PC-3 (cell line): ENCODE measurements at places on chromosomes 4 and X. TPM values are rescaled to one million over a fixed set of nuclear protein-coding genes. Genes with fewer than 3 reads are reported as not detected.

Gene SPP1
- total RNA-seq = not detected in 2 replicates

DNA sequence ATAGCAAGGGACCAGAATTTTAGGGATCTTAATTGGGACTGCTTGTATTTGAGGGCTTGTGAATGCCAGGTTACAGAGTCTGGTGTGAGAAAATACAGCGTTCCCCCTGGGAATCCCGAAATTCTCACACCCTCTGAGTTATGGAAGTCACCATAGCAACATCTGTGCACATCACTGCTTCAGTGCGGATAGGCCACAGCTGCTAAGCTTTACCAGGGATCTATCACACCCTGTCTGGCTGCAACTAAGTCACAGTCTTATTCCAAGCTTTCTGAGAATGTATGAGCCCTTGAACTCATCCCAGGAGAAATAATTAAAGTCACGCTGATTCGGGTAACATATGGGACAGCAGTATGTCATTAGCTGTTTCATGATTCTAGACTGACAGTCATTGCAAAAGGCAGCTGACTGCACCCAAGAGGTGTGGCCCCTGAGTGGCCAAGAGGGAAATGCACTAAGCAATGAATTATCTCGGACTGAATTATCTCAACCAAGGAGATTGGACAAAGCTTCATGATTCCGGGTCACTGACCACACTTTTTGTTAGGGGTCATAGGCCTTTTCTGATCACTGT, 46.7 kb upstream of the BTC start:
- no peak for DNase-seq
- no peak overlapping the region for H3K4me3 ChIP-seq
- H3K27me3 ChIP-seq = no peaks in the 10 kb centered on the region
- no peak overlapping the region for H3K27ac ChIP-seq
- H3K36me3 ChIP-seq = no peaks in the 10 kb centered on the region
- peaks cover 10% of the 10 kb centered on the region for H3K4me1 ChIP-seq

- H3K4me3 ChIP-seq = no peak overlapping the region
- H3K27ac ChIP-seq = no peak overlapping the region
- no peaks in the 10 kb centered on the region for H3K4me1 ChIP-seq
- H3K27me3 ChIP-seq = no peaks in the 10 kb centered on the region
Observed at GRCh38 chr4:139501927-139502899, 48.3 kb downstream of the RAB33B start.

DNA sequence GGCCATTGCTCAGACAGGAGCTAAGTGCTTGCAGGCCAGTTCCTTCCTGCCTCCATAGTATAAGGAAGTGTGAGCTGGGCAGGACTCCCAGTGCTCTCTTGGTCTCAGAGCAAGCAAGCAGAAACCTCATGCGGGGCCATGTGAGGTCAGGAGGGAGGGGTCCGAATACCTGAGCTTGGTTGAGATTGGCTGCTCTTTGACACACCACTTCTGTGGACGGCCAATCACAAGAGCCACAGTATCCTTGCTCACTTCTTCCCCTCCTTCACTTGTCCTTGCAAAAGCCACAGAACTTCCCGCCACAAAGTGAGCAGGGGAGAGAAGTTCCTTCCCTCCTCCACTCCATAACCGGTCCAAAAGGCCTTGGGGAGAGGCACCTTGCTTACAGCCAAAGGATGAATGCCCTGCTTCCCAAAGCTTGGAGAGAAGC, 56.7 kb downstream of the PRPS1 start:
- H3K4me1 ChIP-seq = peaks cover 11% of the 10 kb centered on the region
- no peaks in the 10 kb centered on the region for H3K36me3 ChIP-seq
- H3K27ac ChIP-seq = no peak overlapping the region
- DNase-seq = no peak

Gene F11
- not detected in 2 replicates for total RNA-seq

Gene PRKG2
- total RNA-seq = 0.40 and 0.55 TPM in 2 replicates

DNA sequence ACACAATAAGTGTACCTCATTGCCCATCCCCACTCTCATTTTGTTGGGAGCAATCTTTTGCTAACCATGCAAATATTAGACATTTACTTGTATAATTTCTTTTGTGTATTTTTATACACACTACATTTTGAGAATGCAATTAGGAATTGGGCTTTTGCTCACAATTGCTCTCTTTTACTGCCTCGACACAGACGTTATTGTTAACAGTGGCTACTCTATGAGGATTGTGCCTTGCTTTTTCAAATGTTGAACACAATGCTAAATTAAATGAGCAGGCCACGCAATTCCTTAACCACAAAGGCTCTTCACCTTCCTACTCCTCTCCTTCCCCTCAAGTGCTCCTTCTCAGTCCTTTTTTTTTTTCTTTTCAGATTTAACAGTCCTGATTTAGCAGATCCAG, 42.8 kb upstream of the HPF1 start:
- no peak overlapping the region for H3K27ac ChIP-seq
- no peaks in the 10 kb centered on the region for H3K36me3 ChIP-seq
- peaks cover 9% of the 10 kb centered on the region; the same call in 1 of the 2 replicates for H3K27me3 ChIP-seq
- H3K4me3 ChIP-seq = no peak overlapping the region
- no peak for DNase-seq

Gene SPACA5
- total RNA-seq = not detected in 2 replicates

Gene RAI2
- 0.66 and 2.1 TPM in 2 replicates for total RNA-seq

Gene ATP2B3
- not detected in 2 replicates for total RNA-seq
